ENCODE measurements at places on chromosomes 7 and 10. TPM values are rescaled to one million over a fixed set of nuclear protein-coding genes. Genes with fewer than 3 reads are reported as not detected.

DNA sequence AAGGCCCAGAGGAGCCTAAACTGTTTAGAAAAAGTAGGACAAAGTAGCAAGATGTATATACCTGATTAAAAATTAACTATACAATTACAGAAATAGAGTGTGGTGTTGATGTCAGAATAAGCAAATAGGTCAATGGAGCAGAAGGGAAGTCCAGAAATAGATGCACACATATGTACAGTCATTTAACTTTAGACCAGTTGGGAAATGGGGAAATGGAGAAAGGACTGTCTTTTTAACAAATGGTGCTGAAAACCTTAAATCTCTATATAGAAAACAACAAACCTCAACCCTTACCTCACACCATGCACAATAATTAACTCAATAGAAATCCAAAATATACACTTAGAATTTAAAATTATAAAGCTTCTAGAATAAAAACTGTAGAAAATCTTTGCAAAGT is 72.2 kb downstream of the CH25H start:
- no peak for DNase-seq

DNA sequence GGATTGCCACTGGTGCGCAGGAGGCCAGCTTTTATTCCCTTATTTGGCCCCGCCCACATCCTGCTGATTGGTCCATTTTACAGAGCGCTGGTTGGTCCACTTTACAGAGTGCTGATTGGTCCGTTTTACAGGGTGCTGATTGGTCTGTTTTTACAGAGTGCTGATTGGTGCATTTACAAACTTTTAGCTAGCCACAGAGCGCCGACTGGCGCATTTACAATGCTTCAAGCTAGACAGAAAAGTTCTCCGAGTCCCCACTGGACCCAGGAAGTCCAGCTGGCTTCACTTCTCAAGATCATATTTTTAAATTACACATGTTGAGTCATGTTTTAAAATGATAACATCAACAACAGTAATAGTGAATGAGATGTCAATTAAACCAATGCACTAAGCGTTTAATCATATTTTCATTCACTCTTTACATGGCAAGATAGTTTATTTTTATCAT is 128.3 kb downstream of the CUBN start:
- DNase-seq, result no peak

- DNase-seq, result no peak
These were observed 396 bp downstream of the GRM8 start for GRCh38 chr7:127252377-127252713.

DNA sequence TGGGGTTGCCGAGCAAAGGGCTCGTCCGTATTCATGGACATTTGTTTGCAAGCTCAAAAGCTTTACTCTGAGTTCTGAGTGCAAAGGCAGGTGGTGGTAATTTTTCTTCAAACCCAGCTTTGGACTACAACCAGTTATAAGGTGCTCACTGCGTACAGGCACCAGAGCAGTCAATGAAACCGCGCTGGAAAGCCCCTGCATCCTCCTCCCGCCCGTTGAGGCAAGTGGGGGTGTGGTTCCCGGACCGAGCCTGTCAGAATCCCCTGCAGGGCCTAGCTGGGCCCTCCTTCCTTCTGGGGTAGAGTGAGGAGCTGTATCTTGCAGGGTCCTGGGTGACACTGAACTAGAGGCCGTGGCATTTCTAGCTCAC is 22.3 kb downstream of the AMZ1 start:
- DNase-seq, result no peak

SFMBT2 gene
- total RNA-seq, result 101 TPM

DNA sequence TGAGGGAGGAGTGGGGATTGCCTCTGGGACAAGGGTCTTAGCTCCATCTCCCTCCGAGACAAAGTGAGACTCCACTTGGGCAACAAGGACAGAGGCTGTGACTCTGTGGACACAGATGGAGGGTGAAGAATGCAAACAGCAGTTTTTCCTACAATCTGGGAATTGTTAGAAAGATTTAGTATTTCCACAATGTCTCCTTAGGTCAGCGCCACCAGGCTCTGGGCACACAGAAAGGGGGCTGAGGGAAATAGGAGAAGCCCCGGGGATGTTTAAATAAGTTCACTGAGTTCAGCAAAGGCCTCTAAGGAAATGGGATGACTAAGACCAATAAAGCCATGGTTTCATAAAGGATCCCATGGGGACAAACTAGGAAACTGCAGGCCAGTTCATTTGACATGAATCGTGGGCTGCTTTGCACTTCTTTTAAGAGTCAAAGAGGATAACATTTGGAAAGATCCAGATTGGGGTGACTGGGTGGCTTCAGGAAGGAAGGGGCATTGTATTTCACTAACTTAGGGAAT is 219.8 kb upstream of the GLI3 start:
- no peak for DNase-seq

HYCC1 gene
- 47.1 TPM for total RNA-seq

GRCh38 chr10:96401036-96401435 is 42.2 kb upstream of the OPALIN start:
- DNase-seq, result no peak

DNA sequence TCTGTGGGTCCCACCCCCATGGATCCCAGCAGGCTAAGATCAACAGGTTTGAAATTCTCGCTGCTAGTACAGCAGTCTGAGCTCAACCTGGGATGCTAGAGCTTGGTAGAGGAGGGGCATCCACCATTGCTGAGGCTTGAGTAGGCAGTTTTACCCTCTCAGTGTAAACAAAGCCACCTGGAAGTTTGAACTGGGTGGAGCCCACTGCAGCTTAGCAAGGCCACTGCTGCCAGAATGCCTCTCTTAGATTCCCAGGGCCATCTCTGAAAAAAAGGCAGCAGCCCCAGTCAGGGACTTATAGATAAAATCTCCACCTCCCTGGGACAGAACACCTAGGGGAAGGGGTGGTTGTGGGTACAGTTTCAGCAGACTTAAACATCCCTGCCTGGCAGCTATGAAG is 190.0 kb upstream of the CACNA2D1 start:
- DNase-seq, result no peak

SEC61A2 gene
- 54.8 TPM for total RNA-seq

GRCh38 chr10:107806026-107806425 is 641.5 kb upstream of the SORCS1 start:
- no peak for DNase-seq

BRAT1 gene
- total RNA-seq, result 27.0 TPM

DNA sequence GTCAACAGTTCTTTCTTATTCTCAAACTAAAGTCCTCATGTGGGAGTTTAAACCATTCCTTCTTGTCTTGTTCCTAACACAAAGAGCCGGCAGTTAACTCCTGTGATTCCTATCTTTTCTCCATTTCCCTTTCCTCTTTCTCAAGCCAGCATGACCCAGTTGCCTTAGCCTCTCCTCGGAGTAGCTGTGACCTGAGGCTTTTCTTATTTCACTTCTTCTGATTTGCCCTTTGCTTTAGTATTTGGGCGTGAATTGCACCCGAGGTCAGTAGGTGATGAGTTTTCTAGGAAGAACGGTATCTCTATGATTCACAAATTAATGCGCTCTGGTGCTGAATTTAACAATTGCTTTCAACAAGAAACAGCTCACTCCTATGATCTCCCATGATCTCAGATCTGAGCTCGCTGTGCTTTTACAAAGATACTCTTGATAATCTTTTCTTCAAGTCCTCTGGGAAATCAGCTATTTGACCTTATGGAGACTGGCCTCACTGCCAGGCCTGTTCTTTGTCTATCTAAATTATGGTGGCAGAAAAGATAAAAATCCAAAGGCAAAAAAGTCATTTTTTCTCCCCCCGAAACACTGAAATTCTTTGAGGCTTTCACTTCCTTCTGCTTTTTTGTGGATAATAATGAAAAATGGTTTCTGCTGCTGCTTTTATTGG is 184.6 kb downstream of the JCAD start:
- no peak for DNase-seq

- DNase-seq, result no peak
These were observed 33.3 kb upstream of the KDM7A start for GRCh38 chr7:140209866-140210609.

GRCh38 chr7:77352665-77353406 is 63.3 kb downstream of the GSAP start:
- DNase-seq, result no peak

DNA sequence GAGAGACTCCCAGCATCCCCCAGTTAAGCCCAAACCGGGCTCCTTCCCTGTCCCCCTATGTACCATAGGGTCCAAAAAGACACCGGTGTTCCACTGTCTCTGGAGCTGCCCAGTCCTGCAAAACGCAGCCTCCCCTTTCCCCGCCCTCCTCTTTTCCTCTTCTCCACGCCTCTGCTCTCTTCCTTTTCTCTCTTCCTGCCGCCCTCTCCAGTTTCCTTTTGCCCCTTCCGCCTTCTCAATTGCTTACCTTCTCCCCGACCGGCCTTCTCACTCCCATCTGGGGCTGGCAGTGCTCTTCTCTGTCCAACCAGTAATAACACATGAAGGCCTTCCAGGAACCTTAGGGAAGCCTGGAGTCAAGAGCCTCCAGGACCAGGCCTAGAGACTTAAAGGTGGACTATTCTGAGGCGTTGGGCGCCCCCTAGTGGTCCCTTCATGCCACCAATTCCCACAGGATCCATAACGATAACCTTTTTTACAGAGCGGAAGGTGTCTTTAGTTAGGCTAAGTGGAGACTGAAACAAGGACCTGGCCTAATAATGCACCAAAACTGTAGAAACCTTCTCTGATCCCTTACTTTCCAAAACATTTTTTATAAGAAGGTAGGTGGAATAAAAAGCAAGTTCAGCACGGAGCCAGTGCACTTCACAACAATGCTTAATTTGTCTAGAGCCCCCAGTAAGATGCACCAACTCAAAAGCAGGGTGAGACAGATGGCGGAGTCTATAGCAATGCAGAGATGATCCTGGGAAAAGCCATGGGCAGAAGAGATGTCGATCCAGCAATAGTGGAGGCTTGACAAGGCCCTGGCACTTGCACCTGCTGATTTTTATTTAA is 27.2 kb upstream of the MSRB2 start:
- DNase-seq, result peak; percentile 65

AUTS2 gene
- total RNA-seq, result 14.3 TPM

GRCh38 chr7:9241826-9242225 is 808.4 kb downstream of the NXPH1 start:
- DNase-seq, result no peak

FIS1 gene
- total RNA-seq, result 102 TPM

DNA sequence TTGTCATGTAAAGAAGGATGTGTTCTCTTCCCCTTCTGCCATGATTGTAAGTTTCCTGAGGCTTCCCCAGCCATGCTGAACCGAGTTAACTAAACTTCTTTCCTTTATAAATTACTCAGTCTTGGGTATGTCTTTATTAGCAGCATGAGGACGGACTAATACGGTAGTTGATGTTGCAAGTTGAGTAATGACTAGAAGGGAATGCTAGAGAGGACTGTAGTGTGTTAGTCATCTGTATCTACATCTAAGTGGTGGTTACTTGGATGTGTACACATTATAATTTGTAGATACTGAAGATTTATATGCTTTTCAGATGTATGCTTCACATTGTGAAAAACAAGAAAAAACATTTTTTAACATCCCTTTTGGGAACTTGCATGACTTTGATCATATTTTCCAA is 244.6 kb downstream of the POLR1F start:
- DNase-seq, result no peak

DNA sequence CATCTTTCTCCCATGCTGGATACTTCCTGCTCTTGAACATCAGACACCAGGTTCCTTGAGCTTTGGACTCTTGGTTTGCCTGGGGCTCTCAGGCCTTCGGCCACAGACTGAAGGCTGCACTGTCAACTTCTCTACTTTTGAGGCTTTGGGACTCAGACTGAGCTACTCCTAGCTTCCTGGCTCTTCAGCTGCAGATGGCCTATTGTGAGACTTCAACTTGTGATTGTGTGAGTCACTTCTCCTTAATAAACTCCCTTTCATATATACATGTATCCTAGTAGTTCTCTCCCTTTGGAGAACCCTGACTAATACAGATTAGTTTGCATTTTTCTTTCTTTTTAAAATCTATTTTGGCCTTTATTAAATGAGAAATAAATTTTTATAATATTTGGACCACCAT is 276.2 kb upstream of the SEMA3C start:
- no peak for DNase-seq
